K562 (cell line): ENCODE measurements at places on chromosomes 5 and 9. TPM values are rescaled to one million over a fixed set of nuclear protein-coding genes. Genes with fewer than 3 reads are reported as not detected.

DNA sequence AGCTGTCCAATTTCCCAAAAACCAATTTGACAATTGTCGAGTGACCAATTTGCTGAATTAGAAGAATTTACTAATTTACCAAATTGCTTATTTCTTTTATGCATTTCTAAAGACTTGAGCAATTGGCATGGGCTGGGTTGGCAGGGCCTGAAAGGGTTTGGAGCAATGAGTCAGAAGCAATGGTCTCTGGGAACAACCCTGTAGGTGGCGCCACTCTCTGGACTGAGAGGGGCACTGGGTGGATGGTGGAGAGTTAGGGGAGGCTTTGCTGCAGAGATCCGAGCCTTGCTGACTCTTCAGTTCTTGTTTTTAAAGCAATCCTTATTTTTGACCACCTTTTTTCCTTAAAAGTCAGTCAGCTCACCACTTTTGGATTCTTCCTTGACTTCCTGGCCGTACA lies 71.5 kb upstream of the RPS23 start:
- H3K27ac ChIP-seq: no peak overlapping the region
- H3K27me3 ChIP-seq: no peaks in the 10 kb centered on the region
- H3K36me3 ChIP-seq: no peaks in the 10 kb centered on the region
- H3K4me1 ChIP-seq: peaks cover 11% of the 10 kb centered on the region; the same call in 2 of the 3 replicates
- peak; percentile 57 for DNase-seq

DNA sequence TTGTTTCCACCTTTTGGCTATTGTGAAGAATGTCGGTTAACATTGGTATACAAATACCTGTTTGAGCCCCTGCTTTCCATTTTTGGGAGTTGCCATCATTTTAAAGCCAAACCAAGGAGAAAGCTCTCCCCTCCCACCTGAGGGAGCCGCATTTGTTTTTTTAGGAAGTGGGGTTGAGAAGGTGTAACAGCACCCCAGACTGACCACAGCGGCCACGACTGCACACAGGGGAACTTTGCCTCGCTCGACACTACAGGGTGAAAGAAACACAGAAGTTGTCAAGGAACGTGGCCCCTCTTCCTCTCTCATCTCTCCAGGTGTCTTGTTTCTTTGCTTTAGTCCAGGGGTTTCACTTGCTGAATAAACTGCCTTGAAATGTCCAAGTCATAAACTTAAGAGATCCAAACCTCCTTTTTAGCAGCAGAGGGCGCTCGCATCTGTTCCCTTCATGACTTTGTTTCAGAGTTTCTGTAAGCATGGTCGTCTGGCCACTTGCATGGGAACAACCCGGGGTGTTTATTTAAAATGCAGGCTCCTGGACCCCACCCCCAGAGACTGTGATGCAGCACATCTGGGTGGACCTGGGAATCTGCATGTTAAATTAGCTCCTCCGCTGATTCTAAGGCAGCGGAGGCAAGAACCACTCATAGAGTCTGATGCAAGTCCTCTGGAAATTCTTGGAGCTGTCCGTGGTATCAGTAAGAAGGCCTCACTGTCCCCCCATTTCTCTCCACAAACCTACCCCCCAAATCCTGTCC lies 2.1 kb upstream of the TTLL11 start:
- no peak overlapping the region for H3K4me3 ChIP-seq
- no peaks in the 10 kb centered on the region for H3K36me3 ChIP-seq
- DNase-seq: peak; percentile 52
- no peak overlapping the region for H3K27ac ChIP-seq
- peaks cover 14% of the 10 kb centered on the region for H3K4me1 ChIP-seq

DNA sequence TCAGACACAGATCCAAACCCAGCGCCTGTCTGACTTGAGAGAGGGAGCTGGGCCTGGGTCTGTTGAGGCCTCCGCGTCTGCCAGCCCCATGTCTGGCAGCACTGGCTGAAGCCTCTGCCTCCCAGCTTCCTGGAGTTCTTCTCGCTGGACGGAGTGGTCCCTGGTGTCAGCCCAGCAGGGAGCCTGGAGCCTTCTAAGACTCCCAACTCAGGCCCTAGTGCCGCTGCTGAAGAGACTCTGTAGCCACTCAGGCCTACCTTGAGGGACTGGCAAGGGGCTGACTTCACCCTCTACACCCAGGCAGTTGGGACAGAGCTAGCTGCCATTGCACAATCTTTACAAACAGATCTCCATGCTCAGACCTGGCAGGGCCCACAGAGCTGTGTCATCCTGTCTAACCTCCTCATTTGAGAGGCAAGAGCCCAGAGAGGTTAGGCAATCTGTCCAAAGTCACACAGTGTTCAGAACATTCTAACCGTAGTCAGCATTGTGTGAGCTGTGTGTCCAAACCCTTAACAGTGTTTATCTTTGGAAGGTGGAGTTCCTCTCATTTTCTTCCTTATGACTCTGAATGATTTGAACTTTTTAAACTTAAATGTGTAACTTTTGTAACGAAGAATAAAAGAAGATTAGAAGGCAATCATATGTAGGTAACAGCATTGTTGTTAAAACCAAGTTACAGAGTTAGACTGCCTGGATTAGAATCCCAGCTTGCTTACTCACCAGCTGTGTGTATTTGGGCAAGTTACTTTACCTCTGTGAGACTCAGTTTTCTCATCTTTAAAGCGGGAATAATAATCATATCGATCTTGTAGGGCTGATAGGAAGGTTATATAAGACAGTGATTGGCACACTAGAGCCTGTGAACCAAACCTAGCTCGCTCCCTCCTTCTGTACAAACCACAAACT lies 4.6 kb upstream of the DUSP1 start:
- H3K27ac ChIP-seq: no peak overlapping the region; the same call in 2 of the 3 replicates
- H3K27me3 ChIP-seq: no peaks in the 10 kb centered on the region

GRCh38 chr9:31536471-31536870 lies 848.0 kb upstream of the ACO1 start:
- H3K36me3 ChIP-seq: no peaks in the 10 kb centered on the region
- H3K27me3 ChIP-seq: no peaks in the 10 kb centered on the region
- no peak for DNase-seq
- H3K27ac ChIP-seq: no peak overlapping the region
- H3K4me3 ChIP-seq: no peak overlapping the region

- no peaks in the 10 kb centered on the region for H3K27me3 ChIP-seq
- DNase-seq: no peak
- H3K4me1 ChIP-seq: no peaks in the 10 kb centered on the region
- H3K36me3 ChIP-seq: no peaks in the 10 kb centered on the region
These were observed 24.5 kb upstream of the IDNK start for GRCh38 chr9:83598487-83598886.

DNA sequence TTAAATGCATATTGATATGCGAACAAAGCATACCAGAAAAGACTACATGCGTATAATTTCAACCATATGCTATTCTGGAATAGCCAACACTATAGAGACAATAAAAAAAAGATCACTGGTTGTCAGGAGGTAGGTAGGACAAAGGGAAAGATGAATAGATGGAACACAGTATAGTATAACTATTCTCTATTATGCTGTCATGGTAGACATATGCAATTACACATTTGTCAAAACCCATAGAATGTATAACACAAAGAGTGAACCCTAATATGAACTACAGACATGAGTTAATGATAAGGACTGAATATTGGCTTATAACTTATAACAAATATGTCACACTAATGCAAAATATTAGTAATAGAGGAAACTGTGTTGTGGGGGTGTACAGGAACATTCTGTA lies 460.8 kb downstream of the TAF11L14 start:
- no peaks in the 10 kb centered on the region for H3K4me1 ChIP-seq
- H3K4me3 ChIP-seq: no peak overlapping the region
- no peaks in the 10 kb centered on the region for H3K36me3 ChIP-seq
- no peak overlapping the region for H3K27ac ChIP-seq

- H3K36me3 ChIP-seq: no peaks in the 10 kb centered on the region
- no peaks in the 10 kb centered on the region; the same call in 2 of the 3 replicates for H3K27me3 ChIP-seq
- H3K27ac ChIP-seq: no peak overlapping the region
- no peak overlapping the region for H3K4me3 ChIP-seq
- no peaks in the 10 kb centered on the region for H3K4me1 ChIP-seq
These were observed 2.7 kb upstream of the APBA1 start for GRCh38 chr9:69674716-69675438.

IL7R gene
- total RNA-seq: 0.98 and 1.1 TPM in 2 replicates

DND1 gene
- total RNA-seq: 0.81 and 1.3 TPM in 2 replicates

FGFR4 gene
- 32.2 and 35.4 TPM in 2 replicates for total RNA-seq
